ENCODE measurements at places on chromosomes 6 and 20.

DNA sequence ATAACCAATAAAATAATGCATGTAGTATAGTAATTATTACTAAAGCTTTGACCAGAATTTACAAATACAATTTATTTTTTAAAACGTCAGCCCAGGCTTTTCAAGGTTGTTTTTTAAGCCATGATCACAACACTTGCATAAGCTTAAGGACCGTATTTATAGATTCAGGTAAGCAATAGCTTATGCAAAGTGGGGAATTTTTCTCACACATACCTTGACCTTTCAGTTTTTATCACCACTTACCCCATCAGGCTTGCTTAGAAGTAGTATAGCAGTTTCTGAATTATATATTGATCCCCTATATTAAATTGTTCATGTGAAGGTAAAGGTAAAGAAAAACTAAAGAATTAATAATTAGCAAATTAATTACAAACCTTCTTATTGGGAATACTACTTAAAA is 232.3 kb upstream of the FKBP1C start:
- DNase-seq = no peak

GRCh38 chr6:37116326-37116725 is 53.6 kb upstream of the PIM1 start:
- no peak for DNase-seq

DNA sequence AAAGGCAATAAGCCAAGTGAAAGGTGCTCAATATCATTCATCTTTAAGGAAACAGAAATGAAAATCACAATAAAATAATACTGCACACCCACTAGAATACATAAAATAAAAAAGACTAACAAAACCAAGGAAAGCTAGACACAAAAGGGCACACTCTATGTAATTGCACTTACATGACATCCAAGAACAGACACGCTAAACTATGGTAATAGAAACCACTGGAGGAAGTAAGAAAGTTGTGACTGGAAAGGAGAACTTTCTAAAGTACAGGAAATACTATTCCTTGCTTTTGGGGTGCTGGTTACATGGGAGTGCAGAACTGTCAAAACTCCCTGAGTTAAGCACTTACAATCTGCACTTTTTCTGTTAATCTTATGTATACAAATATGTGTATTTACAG is 253.7 kb upstream of the RUNX2 start:
- no peak for DNase-seq

DNA sequence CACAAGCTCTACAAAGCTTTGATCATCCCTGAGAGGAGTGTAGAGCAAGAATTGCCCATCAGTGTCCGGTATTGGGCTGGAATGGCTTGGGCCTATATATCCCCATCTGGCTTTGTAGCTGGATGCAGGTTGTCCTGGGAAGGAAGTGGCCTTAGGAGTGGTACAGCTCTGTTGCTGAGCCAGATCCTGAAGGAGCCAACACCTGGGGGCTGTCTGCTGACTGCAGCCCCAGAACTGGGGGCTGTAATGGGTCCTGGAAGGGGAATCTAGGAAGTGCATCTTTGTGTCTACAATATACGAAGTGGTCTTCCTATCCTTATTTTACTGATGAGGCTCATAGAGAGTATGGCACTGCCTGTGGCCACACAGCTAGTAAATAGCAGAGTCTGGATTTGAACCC is 145.9 kb downstream of the CDC5L start:
- no peak for DNase-seq

DNA sequence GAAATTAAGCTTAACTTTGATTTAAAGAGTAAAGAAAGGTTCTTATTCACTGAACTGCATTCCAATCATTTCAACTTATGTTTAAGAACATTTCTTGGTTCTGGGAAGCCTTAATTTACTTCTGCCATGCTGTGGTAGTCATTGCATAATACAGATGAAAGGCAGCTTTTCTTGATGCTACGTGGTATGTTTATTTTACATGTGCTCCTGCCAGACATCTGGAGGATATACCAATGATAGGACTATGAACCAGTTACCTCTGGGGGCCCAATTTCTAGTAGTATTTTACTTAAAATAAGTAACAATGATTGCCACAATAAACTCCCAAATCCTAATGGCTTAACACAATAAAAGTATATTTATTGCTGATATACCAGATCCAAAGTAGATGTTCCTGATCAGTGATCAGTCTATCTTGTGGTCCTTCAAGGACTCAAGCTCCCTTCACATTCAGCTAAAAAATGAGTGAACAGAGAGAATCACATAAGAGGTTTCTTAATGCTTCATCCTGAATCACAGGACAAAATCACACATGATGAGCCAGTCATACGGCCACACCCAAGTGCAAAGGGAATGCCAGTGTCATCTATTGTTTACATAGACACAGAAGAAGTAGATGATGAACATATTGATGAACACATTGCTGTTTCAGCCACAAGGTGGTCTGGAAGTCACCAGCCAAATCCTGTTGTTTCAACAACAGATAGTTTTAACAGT is 56.5 kb upstream of the CCN2 start:
- no peak for DNase-seq

DNA sequence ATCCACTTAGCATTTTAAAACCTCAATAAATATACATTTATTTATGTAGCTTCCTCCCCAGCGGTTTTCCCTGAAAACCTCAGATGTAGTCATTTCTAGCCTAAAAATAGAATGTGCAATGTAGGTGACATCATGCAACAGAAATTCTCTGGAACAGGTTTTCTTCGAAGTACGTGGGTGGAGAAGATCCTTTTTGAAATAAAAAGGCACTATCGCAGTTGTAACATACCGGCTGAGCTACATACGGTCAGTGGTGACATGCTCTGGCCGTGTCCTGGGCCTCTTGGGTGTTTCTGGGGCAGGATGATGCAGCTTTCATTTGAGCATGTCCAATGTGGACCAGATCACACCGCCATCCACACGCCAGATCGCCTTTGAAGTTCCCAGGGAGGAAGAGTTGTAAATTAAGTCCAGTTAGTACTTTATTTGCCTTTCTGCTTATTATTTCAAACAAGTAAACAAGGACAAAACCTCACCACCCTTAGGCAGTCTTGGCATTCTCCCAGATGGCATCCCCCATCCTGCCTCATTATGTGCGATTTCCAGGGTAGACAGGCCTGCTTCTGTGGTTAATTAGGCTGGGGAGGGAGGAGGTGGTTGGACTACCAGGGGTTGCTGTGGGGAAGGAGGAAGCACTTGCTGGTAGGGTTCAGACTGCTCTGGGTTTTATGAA is 109.5 kb upstream of the CLDN20 start:
- DNase-seq = no peak

DNA sequence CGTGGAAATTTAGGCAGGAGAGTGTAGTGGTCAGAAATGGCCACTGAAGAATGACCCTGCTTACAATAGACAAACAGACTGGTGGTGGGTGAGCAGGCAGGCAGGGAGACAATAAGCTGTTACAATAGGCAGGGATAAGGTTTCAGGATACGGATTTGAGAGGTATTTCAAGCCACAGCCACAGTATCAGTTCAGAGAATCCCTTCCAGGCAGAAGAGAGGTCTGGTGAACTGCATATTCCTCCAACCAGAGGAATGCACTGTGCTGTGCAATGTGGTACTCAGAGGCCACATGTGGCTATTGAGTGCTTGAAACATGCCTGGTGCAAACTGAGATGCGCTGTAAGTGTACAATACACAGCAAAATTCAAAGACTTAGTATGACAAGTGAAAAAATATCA is 20.6 kb downstream of the RMND1 start:
- DNase-seq = no peak

DNA sequence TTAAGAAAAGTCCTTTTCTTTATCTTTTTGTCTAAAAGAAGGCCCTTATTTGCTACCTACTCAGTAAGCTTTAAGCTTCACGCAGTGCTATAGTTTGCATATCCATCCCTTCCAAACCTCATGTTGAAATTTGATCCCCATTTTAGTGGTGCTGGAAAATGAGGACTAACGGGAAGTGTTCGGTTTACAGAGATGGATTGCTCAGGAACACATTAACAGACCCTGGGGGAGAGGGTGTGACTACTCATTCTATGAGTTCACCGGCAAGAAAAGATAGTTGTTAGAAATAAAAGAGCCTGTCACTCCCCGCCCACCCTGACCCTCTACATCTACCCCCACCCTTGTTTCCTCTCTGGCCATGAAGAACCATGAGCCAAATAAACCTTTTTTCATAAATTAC is 546.2 kb downstream of the MEI4 start:
- DNase-seq = no peak

DNA sequence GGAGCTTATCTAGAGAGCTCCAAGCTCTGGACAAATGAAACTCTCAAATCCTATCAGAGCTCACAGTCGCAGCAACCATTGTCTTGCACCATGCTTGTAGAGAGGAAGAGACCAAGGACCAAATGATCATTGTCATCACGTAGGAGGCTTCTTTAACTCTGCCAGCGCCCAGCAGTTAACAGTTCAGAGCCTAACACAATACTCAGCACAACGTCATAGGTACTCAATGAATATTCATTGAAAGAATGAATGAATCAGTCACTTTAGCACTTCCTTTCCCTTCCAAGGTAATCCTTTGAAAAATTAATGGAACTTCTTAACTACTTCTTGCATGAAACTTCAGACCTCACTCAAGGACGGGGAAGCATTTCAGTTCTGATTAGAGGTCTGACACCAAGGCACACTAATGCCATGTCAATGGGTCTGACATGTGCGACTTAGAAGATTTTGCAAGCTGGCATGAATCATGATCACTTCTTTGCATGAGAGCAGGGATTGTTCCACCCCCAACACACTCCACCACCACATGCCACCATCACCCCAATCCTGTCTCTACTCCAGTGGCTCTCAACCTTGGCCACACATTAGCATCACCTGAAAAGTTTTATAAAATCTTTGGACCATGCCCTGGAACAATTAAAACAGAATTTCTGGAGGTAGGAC is 45.1 kb downstream of the KHDC1L start:
- DNase-seq = no peak

- DNase-seq = no peak
These were observed 398.8 kb downstream of the ESR1 start for GRCh38 chr6:152206072-152206818.

GRCh38 chr6:129416337-129416990 is 293.5 kb downstream of the ARHGAP18 start:
- no peak for DNase-seq

- DNase-seq = no peak
These were observed 6.8 kb upstream of the HMGA1 start for GRCh38 chr6:34229877-34230276.

DNA sequence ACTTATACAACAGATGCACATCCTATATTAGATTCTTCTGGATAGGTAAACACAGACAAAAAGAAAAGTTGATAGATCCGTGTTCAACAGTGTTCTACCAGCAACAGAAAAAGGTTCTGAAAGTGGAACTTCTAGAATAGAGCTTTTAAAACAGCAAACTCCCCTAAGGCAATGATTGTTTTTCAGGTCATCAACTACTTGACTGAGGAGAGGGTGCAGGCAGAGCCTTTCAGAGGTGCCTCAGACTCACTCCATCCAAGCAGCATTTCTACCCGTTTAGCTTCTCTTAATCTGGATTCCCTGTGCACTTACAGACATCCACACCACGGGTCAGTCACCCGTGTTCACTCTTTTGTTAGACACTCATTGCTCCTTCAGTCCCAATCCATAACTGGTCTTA is 28.9 kb downstream of the FYN start:
- DNase-seq = no peak

GRCh38 chr6:41404182-41404845 is 68.9 kb downstream of the NCR2 start:
- DNase-seq = no peak

DNA sequence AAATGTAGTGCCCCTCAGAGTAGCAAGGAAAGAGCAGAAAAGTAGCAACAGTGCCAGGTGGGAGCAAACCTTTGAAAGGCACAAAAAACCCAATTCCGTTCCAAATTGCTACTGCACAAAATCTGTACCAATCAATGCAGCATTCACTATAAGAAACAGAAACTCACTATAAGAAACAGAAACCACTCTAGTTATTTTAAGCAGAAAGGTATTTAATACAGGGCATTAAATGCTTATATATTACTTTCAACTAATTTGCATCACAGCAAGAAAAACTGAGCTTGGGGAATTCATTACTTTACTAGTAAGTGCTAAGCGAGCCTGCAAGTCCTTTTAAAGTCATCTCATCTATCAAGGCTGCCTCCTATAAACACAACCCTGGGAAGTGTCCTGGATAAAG is 116.5 kb upstream of the OLIG3 start:
- no peak for DNase-seq

DNA sequence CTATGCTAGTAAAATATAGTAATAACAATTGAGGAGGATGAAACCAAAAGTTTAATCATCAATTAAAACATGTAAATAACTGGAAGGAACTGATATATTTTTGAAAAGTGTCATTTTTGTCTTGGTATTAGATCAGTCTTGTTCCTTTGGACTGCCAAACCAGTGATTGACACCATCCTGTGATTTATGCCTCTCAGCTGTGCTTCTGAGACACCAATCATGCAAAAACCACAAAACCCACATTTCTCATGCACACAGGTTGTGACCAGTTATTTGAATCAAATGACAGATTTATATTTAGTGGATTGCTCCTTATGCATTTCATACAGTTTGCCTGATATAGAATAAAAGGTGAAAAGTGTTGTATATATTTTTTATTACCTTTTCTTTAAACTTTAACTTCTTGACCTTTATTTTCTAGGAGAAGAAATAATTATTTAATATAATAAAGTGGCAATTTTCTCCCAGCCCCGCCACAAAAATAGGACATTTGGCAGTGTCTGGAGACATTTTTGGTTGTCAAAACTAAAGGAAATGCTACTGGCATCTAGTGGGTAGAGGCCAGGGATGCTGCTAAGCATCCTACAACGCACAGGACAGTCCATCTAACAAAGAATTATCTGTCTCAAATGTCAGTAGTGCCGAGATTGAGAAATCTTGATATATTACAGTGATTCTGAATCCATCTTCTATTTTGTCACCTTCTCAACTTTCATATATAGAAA is 383.6 kb downstream of the BCKDHB start:
- DNase-seq = no peak

DNA sequence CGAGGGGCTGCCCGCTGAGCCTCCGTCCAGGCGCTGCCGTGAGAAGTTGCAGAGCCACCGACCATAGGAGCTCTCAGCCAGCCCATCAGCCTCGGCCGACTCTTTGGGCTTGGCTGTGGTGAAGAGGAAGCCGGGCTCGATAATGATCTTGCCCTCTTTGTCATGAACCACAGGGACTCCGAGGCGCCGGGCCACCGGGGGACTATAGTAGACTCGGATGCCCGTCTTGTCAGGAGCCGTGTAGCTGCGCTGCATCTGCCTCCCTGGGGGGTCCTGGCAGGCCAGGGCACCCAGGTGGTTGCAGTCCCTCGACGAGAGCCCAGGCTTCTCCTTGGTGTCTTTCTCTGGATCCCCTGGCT is 20.5 kb upstream of the DSN1 start:
- peak; percentile 89 for DNase-seq

- no peak for DNase-seq
These were observed 5.7 kb downstream of the KDM1B start for GRCh38 chr6:18160911-18161310.
